ENCODE measurements at places on chromosomes 12 and 14.

- no peak for DNase-seq
Measured at GRCh38 chr12:63787306-63787705, 7.6 kb downstream of the RXYLT1 start.

GRCh38 chr14:91897106-91897701, 29.9 kb upstream of the TC2N start:
- no peak for DNase-seq

DNA sequence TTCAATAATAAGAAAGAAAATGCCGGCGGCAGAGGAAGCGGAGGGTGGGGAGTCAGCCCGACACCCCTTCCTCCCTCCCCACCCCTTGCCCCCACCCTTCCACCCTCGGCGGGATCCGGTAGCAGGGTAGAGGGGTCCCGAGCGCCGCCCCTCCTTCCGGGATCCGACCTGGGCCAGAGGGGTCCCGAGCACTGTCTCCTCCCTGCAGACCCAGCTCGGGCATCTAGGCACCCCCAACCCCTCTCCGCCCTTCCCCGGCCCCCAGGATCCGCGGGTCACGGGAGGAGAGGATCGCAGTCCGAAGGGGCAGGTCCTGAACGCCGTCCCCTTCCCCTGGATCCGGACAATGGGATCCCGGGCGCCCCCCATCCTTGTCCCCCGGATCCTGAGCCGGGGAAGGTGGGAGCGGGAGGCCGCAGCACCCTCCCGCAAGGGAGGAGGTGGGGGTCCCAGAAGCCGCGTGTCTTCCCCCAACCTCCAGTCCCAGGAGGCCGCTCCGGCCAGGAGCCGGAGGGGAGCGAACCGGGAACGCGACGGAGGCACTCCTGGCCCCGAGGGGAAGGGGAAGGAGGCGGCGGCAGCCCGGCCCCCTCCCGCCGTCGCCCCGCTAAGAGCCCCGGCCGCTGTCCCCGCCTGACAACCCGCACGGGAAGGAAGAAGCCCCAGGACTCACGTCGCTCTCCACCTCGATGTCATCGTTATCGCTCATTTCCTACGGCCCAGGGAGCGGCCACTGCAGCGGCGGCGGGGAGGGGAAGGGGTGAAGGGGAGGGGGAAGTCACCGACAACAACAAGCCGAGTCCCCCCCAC, 481 bp downstream of the MAX start:
- peak; percentile 33 for DNase-seq

DNA sequence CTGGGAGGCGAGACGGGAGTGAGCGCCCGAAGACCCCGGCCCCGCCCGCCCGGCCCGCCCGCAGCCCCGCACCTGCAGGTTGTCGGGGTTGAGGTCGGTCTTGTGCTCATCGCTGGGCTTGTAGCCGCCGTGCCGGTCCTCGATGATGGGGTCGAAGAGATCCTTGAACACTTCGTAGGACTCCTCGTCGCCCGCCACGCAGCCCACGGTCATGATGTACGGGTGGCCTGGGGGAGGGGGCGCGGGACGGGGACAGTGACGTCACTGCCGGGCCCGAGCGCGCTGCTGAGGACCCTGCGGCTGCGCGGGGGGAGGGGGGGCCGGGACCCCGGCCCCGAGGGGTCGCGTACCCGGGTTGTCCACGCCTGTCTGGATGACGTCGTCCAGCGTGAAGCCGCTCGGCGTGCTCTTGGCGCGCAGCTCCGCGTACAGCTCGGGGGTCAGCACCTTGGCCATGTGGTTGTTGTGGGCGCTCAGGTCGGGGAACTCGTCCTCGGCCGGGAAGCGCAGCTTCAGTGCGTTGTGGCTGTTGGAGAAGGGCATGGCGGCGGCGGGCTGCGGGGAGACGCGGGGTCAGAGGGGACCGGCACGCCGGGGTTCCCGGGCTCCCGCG, 573 bp downstream of the CKB start:
- no peak for DNase-seq

GRCh38 chr14:23294734-23295561, 7.7 kb downstream of the PPP1R3E start:
- peak; percentile 27 for DNase-seq

GRCh38 chr14:104442107-104442551, 137.4 kb upstream of the C14orf180 start:
- no peak for DNase-seq
